Tongue (tissue), 3 donors: ENCODE measurements at places on chromosomes 7 and 10.

- DNase-seq = no peak
These were observed 660.0 kb upstream of the FZD8 start for GRCh38 chr10:36302086-36302485.

- DNase-seq = no peak
These were observed 23.2 kb downstream of the PILRA start for GRCh38 chr7:100396421-100396982.

- DNase-seq = peak; percentile 9
These were observed 133.8 kb upstream of the PLXNA4 start for GRCh38 chr7:132709971-132710567.

DNA sequence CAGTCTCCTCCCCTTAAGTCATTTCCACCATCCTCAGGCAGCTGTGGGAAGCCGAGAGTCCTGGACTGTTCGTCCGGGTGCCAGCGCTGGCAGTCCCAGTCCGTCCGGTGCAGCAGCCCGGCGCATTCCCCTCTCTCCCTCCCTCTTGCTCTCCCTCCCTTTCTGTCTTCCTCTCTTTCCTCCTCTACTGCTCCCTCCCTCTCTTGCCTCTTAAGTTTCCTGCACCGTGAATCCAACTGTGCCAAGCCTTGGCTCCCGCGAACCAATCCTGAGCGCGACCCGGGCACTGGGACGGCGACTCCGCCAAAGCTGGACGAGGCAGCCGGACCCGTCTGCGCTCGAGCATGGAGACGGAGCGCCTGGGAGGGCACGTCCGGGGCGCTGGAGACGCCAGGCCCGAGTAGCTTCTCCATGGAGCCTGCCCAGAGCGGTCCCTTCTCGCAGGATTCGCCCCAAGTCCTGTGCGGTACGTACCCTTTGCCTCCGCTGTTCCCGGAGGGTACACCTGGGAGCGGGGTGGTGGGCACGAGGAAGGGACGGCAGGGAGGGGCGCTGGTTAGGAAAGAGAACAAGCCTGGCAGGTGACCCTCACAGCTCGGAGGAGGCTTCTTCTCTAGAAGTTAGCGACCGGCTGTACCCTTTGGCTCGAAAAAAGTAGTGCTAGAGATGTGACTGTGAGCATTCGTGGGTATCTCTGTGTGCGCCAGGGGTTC, 1.0 kb downstream of the NXPH1 start:
- no peak for DNase-seq

- DNase-seq = no peak
These were observed 347.8 kb downstream of the ELMO1 start for GRCh38 chr7:37100735-37101331.

- no peak for DNase-seq
These were observed 243.1 kb upstream of the SHH start for GRCh38 chr7:156055206-156055822.

DNA sequence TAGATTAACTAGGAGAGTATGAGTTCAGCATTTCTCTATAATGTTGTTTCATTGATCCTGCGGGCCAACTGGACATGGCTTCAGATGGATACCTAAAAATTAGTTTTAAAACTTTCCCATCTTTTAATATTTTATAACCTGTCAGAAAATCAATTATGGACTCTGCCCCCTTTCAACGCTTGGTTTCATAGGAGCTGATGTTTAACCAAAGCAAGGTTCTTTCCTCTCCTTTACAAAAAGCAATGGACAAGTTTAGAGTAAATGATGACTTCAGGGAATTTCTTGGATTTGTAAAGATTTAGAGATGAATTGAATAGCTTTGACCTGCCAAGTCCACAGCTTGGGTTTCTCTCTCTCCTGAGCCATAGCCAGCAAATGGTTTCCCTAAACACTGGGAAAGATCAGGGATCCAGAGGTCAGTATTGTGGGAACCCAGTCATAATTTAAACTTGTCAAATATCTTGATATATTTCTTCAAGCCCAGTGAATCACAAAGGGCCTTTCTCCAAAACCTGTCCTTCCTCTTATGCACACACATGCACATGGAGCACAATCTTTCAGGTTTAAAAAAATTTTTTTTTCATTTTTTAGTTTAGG, 177.1 kb downstream of the EVX1 start:
- peak; percentile 5 for DNase-seq

DNA sequence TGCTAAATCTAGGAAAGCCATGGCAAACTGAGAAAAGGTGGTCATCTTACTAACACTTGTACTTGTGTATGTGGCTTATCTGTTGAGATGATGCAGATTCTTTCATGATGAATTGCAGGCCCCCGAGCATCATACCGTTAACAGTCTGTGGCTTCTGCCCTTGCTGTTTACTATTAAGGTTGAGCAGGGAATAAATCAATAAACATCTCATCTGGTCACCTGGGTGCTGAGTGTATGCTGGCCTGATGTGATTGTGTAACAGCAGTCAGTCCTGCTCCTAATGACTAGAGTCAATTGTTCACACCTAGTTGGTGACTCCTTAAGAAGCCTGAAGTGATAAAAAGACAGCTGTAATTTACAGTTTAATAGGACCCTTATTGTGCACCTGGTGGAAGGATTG, 8.3 kb upstream of the GNAT3 start:
- DNase-seq = no peak

DNA sequence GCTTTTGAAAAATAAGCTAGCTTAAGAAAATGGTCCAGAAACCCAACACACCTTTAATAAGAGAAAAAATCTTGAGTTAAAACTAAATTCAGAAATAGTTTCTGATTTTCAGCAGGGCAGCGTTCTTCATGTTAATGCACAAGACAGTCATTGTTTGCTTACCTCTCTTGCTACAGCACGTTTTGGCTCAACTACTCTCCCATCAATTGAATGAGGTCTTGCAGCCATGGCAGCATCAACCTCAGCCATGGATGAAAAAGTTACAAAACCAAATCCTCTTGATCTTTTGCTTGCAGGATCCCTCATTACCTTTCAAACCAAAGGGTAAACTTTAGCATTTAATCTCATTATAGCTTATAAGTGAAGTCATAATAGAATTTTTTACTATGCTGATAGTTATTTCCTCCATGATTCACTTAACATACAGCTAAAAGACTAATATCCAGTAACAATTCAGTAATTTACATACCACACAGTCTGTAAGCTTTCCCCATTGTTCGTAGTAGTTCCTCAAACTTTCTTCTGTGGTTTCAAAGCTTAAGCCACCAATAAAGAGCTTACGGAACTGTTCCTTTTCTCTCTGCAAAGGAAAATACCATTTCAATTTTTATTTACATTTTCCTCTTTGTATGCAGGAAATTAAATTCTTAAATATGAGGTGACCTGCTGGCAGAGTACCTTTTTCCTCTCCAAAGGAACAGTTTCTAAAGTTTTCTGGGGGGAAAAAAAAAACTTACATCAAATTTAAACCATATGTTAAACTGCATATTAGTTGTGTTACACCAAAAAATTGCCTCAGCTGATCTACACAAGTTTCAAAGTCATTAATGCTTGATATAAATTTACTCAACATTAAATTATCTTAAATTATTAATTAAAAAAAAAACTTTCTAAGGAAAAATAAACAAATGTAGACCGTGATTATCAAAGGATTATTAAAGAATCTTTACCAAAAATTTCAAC, 3.1 kb downstream of the HNRNPA2B1 start:
- no peak for DNase-seq

GRCh38 chr7:118059209-118059608, 124.8 kb upstream of the LSM8 start:
- DNase-seq = no peak

DNA sequence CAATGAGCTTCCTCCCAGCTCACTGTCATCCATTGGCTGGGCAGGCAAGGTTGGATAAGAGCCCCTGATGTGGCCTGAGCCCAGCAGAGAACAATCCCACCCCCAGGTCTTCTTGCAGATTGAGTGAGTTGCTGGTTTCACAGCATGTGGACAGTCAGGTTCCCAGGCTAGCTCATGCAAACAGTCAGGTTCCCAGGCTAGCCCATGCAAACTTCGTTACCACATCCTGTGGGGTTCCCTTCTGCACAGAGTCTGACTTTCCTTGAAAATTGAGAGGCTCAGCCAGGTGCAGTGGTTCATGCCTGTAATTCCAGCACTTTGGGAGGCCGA, 67.1 kb downstream of the TMEM130 start:
- DNase-seq = no peak

GRCh38 chr10:62788861-62789467, 15.6 kb upstream of the ADO start:
- DNase-seq = peak; percentile 60

DNA sequence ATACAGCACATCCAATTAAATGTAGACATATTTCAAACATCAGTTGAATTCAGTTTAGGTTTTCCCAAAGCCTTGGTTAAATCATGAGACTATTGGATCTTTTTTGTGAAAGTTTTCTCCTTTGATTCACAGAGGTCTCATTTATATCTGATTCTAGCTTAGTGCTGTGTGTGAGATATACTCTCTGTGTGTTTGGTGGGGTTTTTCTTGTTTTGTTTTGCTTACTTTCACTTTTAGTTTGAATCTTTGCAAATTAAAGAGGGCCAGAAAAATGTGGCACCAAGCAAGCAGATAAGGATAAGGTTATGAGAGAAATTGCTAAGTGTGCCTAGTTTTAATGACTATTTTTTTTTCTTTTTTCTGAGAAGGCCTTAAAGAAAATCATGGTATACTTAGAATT, 12.6 kb upstream of the OR6B1 start:
- no peak for DNase-seq

DNA sequence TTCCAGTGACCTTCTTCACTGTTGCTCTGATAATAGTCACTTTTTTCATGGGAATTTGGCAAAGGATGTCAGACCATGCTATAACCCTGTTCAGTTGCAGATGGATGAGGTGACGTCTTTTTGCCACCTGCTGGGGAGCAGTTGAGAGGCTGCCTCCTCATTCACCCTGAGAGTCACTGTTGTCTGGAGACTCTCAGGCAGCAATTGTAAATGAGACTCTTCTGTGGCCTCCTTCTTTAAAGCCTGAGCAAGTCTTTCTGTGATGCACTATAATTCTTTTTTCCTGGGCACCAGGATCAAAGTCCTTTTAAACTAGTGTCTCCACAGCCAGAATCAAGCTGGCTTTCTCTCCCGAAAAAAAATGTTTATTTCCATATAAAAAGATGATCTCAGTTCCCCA, 345.1 kb downstream of the ARL4A start:
- DNase-seq = peak; percentile 45

DNA sequence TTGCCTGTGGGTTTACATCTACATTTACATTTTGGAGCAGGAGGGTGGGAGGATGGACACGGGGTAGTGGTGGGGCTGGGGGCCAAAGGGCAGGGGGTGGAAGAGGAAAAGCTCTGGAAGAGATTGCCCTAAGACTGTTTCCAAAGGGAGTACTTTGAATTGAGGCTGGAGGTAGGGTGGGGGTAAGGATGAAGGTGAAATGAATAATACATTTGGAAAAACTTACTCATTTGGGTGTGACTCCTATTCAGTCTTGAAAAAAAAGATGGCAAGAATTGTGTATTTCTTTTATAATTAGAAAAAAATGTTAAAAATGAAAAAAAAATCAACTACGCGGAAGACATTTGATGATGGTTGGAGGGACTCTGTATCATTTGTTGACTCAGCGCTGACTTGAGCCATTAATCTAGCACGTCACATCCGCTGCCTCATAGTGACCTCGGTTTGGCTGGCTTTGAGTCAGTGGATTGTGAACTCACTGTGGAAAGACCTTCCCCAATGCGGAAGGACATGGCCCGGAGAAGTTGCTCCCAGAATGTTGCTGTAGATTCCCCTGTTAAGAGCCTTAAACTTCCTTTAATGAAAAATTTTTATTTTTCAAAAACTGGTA, 2.8 kb downstream of the FAM180A start:
- no peak for DNase-seq

DNA sequence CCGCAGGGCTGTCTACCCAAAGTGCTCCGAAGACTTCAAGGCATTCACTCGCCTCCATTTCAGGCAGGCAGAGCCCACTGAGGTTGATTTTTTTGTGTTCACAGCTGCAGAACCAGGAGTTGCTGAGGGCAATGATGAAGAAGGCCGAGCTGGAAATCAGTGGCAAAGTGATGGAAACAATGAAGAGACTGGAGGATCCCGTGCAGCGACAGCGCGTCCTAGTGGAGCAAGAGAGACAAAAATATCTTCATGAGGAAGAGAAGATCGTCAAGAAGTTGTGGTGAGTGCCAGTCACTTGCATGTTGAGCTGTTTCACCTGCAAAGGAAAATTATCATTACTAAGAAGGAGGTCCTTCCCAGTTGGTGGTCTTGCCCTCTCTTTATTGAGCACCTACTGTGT, 210.5 kb downstream of the ARHGAP21 start:
- DNase-seq = peak; percentile 44

GRCh38 chr7:34747176-34747781, 89.3 kb downstream of the NPSR1 start:
- no peak for DNase-seq

DNA sequence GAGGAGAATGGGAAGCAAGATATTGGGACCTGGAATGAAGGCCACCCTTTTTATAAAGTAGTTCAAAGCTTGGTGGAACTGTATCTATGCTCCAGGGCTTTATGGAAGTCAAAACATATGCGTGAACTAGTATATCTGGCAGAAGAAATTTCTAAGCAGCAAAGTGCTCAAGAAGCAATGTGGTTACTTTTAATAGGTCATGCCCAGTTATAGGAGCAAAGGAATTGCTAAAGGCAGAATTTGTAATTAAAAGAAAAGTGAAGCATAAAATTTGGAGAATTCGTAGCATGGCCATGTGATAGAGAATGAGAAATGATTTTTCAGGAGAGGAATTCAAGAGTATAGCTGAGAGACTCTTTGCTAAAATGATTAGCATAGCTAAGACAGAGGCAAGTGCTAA, 1110.4 kb downstream of the XPNPEP1 start:
- DNase-seq = no peak

DNA sequence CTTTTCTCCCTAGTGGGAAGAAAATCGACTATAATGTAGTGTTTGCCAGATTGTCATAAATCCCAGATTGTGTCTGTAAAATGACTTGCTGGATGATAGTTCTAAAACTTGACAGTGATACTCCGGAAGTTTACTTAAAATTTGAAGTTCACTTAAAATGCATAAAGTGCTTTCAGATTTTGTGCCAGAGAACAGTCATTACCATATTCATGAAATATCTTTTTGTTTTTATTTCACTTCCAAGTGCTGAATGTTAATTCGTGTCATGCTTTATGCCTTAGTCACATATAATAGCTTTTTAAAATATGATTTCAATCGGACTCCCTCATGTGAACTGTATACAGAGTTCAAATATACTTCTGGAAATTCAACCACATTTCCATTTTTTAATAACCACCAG, 30.4 kb downstream of the PRPF18 start:
- DNase-seq = peak; percentile 52
